ENCODE measurements at places on chromosomes 16 and 17. TPM values are rescaled to one million over a fixed set of nuclear protein-coding genes. Genes with fewer than 3 reads are reported as not detected.
A peak's percentile ranks its signal among the peaks of the same experiment; 100 is the strongest.

TPPP3 gene
- total RNA-seq: 3.4 TPM

MAF gene
- 91.4 TPM for total RNA-seq

RGS9 gene
- 9.3 TPM for total RNA-seq

KRTAP2-3 gene
- not detected for total RNA-seq

EMP2 gene
- 87.2 TPM for total RNA-seq

NOXO1 gene
- total RNA-seq: 5.0 TPM

- no peak overlapping the region for H3K27ac ChIP-seq
- DNase-seq: no peak
- H3K4me3 ChIP-seq: no peak overlapping the region
- no peaks in the 10 kb centered on the region for H3K4me1 ChIP-seq
- H3K36me3 ChIP-seq: peaks cover 3% of the 10 kb centered on the region
- no peaks in the 10 kb centered on the region for H3K27me3 ChIP-seq
Measured at GRCh38 chr17:38894276-38894675, 24.4 kb downstream of the LASP1 start.

GRCh38 chr17:8821446-8822105 is 22.4 kb upstream of the MFSD6L start:
- H3K4me1 ChIP-seq: no peaks in the 10 kb centered on the region
- no peak for DNase-seq
- no peaks in the 10 kb centered on the region for H3K36me3 ChIP-seq
- H3K4me3 ChIP-seq: no peak overlapping the region

DNA sequence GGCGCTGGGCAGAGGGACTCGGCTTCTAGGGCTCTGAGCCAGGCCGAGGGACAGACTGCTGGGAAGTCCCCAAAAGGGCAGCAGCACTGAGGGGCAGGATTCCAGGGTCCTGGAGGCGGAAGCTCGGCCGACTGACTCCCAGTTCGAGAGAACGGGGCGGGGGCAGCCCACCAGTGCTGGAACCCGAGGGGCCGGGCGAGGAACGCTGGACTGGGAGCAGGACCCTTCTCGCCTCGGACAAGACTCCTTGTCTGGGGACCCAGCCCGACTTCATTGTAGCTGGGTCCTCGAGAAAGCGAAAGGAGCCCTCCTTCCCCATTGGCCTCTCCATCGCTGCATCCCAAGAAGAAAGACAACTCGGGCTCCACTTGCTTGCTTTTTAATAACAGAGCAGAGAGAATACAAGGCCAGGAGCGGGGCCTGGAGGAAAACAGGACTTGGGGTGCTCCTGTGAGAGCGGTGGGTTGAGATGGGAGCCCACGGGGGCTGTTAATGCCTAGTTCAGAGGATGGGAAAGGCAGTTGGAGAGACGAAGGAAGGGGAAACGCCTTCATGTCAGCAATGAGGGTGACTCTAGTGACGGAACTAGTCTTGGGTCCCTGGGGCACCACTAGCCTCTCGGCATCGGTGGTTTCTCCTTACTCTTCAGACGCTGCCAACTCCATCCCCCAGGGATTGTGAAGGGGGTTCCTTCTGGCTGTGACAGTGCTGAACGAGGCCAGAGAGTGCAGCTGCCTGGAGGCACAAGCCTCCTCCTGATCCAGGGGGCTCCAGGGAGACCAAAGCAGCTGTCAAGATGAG is 492 bp upstream of the CAMTA2 start:
- no peaks in the 10 kb centered on the region for H3K27me3 ChIP-seq
- peaks cover 18% of the 10 kb centered on the region for H3K4me1 ChIP-seq
- no peak for DNase-seq
- peak overlapping the region; percentile 56 for H3K4me3 ChIP-seq

DNA sequence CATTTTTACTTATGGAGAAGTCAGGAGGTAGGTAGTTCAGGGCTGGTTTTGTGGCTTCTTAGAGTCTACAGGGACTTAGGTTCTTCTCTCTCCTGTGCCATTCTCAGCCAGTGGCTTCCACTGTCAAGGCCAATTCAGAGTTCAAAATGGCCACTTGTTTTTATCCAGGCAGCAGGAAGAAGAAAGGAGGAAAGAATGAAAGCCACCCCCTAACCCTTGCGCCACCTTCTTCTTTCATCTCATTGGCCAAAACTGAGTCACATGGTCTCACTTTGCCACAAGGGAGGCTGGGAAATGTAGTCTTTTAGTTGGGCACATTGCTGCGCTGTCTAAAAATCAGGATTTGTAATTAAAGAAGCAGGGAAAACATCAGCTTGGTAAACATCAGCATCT is 60.8 kb upstream of the MED9 start:
- no peaks in the 10 kb centered on the region for H3K27me3 ChIP-seq
- no peak for DNase-seq
- H3K27ac ChIP-seq: peak overlapping the region; percentile 76
- no peaks in the 10 kb centered on the region for H3K36me3 ChIP-seq

- no peak overlapping the region for H3K4me3 ChIP-seq
- DNase-seq: no peak
- no peak overlapping the region for H3K27ac ChIP-seq
- peaks cover 9% of the 10 kb centered on the region for H3K4me1 ChIP-seq
- H3K36me3 ChIP-seq: no peaks in the 10 kb centered on the region
Measured at GRCh38 chr17:73430848-73431247, 119.0 kb upstream of the CDC42EP4 start.

DNA sequence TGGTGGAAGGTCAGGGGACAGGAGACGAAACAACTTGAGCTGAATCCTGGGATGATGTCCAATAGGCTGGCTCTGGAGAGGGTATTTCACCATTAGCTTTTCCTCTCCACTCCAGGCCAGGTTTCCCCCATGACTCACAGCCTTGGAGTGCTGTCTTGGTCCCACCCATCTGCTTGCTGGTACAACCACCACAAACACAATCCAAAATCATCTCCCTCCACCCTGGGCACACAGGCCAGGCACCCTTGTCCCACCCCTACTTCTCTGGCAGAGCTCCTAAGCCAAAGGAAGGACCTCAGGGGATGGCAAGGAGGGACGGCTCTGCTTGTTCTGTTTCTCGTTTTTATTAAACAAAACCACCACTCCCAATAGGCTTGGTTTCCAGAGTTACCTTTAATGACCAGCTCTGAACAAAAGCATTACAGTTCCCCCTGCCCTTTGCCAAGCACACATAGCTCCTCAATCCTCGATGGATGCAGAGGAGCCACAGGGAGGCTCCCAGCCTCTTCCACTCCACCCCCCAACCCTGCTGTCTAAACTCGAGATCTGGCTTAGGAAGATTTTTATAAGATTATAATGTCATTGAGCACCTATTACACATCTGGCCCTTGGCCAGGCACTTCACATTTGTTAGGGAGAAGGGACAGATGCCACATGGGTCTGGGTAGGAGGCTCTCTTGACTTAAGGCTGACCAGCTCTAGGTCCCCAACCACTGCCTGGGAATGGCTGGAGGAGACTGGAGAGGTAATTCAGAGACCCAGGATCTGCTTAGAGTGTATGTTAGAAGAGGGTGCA is 13.3 kb downstream of the CAVIN1 start:
- no peaks in the 10 kb centered on the region for H3K27me3 ChIP-seq
- H3K27ac ChIP-seq: peak overlapping the region; percentile 77

DNA sequence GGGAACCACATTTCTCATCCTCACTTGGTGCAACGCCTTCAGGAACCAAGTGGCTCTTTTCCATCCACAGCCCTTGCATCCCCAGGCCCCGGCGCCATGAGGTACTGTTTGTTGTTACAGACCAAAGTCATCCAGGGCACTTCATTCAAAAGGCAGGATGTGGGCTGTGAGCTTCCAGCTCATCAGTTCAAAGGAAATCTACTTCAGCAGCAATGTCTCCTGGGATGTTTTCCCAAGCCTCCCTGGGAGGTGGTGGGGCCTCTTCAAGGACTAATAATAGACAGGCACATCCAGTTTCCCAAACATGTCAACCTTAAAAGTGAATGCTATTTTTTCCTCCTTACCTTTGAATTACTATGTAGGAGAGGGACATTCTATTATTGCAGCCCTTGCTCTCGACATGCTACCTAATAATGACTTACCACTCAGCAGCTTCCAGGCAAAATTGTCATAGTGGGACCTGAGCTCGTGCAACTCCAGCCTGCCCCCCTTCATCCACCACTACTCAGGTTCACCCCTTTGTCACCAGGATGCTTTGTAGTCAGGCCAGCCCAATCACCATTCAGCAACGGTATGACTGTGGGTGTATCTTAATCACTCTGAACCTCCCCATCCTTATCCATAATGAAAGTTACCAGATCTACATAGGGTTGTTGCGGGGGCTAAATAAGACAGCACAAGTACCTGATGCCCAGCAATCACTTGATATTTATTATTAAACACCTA is 1.7 kb upstream of the PRKCB start:
- DNase-seq: no peak
- no peak overlapping the region for H3K27ac ChIP-seq
- H3K4me3 ChIP-seq: no peak overlapping the region
- no peaks in the 10 kb centered on the region for H3K4me1 ChIP-seq
- no peaks in the 10 kb centered on the region for H3K36me3 ChIP-seq

- no peak overlapping the region for H3K4me3 ChIP-seq
- no peaks in the 10 kb centered on the region for H3K36me3 ChIP-seq
- H3K27me3 ChIP-seq: no peaks in the 10 kb centered on the region
- no peaks in the 10 kb centered on the region for H3K4me1 ChIP-seq
- DNase-seq: no peak
Measured at GRCh38 chr16:31734265-31734664, 139.3 kb upstream of the ZNF267 start.

GRCh38 chr17:53134548-53134947 is 688.2 kb upstream of the KIF2B start:
- H3K27ac ChIP-seq: no peak overlapping the region
- no peak for DNase-seq
- no peaks in the 10 kb centered on the region for H3K36me3 ChIP-seq
- H3K4me3 ChIP-seq: no peak overlapping the region

DNA sequence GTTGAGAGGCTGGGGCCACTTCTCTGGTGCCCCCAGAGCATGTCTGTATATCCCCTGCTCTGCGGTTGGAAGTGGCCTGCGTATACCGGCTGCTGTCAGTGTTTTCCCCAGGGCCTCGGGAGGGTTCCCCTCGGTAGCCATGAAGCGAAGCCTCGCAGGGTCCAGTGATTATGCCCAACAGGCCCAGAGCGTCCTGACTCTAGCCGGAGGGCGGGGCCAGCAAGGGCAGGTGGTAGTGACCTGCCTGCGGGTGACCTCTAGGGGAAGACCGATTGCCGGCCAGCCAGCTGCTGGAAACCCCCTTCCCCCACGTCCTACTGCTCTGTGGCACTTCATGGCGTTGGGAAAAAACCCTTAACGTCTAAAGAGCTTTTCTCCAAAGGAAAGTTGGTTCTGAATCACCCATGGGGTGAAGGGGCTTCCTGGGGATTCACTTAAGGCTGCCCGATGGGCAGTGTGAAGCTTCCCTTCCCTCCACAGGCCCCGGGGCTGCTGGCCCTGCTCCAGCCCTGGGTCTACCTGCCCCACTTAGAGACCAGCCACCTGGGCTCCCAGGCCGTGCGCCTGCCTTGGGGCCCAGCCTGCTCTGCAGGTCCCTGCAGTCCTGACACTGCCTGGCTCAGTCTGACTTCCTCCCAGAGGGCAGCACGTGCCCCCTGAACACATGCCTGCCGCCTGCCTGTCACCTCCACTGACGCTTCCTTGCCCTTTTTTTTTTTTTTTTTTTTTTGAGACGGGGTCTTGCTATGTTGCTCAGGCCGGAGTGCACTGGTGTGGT is 72.8 kb downstream of the SOCS1 start:
- no peaks in the 10 kb centered on the region for H3K36me3 ChIP-seq
- H3K27me3 ChIP-seq: no peaks in the 10 kb centered on the region
- H3K27ac ChIP-seq: no peak overlapping the region

DNA sequence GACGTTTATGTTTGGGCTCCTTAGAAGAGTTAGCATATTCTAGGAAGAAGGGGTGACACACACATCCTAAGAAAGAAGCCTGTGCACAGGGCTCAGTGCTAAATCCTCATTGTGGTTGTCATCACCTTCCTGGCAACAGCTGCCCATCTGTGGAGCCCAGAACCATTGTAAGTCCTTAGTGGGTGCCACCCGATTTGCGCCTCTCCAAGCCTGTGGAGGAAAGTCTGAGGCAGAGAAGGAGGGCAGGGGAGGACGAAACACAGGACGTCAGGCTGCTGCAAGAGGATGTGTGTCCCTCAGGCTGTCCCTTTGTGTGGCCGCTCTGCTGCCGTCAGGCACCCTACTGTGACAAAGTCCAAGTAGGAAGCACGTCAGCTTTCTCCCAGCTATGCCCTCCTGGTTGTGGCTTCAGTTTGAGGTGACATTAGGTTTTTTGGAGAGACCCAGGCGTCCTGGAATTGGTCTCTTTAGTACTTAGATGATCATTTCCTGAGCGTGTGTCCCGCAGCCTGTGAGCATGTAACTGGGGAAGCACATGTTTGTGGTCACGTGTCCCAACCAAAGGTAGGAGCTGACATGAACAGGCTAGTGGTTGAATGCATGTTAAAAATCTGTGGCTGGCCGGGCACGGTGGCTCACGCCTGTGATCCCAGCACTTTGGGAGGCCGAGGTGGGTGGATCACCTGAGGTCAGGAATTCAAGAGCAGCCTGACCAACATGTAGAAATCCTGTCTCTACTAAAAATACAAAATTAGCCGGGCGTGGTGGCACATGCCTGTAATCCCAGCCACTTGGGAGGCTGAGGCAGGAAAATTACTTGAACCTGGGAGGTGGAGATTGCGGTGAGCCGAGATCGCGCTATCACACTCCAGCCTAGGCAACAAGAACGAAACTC is 10.7 kb downstream of the CLUAP1 start:
- H3K27ac ChIP-seq: no peak overlapping the region
- H3K4me1 ChIP-seq: no peaks in the 10 kb centered on the region
- no peak overlapping the region for H3K4me3 ChIP-seq
- H3K36me3 ChIP-seq: peaks cover 15% of the 10 kb centered on the region
- DNase-seq: no peak

DNA sequence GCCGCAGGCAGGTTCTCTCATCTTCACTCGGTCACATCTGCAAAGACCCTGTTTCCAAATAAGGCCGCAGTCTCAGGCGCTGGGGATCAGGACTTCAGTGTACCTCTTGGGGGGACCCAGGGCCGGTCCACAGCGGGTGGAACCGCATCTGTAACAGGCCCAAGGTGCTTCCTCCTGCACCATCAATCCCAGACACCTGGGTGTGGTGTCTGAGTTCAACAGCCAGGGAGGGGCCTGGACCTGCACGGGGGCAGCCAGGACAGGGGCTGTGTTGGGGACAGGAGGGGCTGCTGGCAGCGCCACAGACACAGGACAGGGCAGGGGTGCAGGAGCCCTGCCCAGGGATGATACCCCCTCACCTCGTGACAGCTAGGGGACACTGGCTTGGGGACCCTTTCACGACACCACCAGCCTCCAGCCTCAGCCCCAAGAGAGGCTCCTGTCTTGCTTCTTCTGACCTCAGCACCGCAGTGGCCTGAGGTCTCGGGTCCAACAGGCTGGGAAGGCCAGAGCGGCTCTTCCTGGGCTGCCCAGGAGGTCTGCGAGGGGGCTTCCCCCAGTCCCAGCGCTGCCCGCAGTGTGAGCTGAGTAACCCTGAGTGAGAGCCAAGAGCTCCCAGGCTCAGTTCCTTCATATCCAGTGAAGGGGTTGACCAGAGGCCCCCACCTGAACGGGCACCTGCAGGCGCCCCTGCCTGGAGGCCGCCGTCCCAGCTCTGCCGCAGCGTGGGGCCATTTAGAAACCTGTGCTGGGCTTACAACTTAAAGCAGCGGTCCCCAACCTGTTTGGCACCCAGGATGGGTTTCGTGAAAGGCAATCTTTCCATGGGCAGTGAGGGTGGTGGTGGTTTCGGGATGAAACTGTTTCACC is 30.7 kb upstream of the BAHCC1 start:
- H3K27ac ChIP-seq: peak overlapping the region; percentile 96
- peaks cover 16% of the 10 kb centered on the region for H3K4me1 ChIP-seq
- H3K27me3 ChIP-seq: no peaks in the 10 kb centered on the region
- H3K36me3 ChIP-seq: no peaks in the 10 kb centered on the region
- no peak for DNase-seq
